ENCODE measurements at places on chromosomes 2 and 18. TPM values are rescaled to one million over a fixed set of nuclear protein-coding genes. Genes with fewer than 3 reads are reported as not detected.

DNA sequence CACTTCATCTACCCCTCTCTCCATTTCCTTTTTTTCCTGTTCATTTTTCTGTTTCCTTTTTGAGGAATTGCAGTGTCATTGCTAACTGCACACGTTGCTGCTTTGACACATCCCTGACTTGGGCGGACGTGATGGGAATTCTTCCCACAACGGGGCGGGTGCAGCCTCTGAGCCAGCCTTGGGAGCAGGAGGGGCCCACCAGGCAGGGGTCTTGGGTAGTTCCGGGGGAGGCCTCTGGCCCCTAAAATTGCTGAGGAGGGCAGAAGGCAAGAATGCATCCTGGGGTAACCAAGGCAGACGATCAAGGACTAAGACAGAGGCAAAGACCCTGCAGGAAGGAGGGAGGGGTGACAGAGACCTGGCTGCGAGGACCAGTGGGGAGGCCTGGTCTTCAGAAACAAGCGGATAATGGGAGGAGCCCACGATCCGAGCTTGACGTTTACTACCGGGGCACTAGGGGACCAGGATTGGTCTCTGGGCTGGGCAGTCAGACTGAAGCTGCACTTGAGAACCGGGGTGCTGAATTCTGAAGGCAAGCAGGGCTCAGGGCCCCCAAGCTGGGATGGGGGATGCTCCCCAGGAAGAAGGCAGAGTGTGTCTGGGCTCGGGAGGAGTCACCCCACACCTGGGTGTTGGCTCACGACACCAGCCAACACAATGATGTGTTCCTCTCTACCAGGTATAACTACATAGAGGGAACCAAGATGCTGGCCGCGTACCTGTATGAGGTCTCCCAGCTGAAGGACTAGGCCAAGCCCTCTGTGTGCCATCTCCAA, 14.8 kb upstream of the CNDP1 start:
- DNase-seq: no peak

GRCh38 chr2:109662889-109663288, 48.7 kb downstream of the SOWAHC start:
- DNase-seq: no peak

DNA sequence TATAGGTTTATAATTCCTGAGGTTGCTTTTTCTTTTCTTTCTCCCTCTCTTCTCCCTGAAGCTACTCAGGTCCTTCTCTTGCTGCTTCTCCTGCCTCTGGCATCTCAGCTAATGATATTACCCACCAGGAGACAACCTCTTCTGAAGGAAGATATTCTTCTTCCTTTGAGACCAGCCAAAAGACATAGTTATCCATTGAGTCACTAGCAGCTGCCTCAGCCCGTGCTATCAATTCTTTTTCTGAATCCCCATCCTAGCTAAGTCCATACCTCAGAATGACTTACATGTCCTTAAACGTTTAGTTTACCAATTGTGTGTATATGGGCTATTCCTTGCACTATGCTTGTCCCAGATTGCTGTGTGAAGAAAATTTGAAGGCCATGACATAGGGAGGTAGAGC, 25.0 kb upstream of the RNF103 start:
- no peak for DNase-seq

The EFEMP1 gene
- total RNA-seq: 1,009 TPM

DNA sequence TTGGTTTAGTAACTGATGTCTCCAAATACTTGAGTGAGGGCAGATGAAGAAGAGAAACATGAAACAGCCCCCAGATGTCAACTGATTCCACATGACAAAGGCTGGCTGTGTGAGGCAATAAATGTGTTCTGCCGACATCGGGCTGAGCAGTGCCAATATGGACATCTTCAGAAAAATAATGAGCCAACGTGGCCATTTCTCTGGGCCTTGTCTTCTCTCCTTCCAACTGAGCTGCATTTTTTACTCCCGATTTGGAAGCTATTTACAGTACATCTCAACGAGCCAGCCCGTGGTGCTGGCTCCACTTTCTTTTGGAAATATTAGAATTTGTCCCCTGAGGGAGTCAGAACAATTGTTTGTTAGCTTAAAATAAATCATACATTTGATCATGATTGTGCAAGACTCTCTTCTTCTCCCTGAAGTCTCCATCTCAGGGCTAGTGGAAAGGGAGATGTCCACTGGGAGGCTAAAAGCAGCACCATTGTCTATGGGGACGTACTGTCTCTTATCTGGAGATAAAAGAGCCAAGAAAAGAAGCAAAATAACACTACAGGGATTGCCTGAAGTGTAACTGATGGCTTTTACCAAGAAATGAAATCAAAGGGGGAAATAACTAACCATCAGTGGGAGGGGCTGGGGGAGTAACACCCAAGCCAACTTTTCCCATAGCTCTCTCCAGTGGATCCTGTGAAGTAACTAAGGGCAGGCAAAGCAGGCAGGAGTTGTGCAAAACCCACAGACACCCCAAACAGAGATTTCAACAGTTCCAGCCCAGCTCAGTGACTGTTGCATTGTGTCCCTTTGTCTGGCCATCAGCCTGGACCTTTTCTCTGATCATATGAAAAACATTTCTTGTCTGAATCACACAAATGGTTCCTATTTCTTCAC, 114.8 kb downstream of the RDH14 start:
- DNase-seq: peak; percentile 98
